ENCODE measurements at places on chromosomes 12 and 14.

- no peak for DNase-seq
Observed at GRCh38 chr12:64808110-64808509, 16.3 kb upstream of the TBC1D30 start.

DNA sequence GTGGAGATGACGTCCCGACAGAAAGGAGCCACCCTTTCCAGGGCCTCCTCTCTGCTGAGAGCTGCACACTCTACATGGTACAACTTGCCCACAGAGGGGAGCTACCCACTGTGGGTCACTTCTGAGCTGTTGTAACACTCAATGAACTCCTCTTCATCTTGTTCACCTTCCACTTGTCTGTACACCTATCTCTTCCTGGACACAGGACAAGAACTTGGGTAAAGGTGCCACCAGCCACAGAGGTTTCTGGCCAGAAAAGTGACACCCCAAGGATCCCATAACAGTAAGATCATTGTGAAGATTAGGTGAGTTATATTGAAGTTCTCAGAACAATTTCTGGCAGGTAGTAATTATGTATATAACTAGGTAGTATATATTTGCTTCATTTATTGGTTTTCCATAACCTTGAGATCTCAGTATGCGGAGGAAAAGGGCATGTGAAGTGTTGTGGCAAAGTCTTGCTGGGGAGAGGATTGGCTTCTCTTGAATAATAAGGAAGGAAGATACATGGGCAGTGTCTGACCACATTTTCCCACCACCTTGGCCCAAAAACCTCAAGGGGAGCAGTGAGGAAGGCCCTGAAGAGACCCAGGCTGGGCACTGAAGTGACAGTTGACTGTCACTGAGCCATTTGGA lies 34.2 kb downstream of the KRT76 start:
- no peak for DNase-seq

DNA sequence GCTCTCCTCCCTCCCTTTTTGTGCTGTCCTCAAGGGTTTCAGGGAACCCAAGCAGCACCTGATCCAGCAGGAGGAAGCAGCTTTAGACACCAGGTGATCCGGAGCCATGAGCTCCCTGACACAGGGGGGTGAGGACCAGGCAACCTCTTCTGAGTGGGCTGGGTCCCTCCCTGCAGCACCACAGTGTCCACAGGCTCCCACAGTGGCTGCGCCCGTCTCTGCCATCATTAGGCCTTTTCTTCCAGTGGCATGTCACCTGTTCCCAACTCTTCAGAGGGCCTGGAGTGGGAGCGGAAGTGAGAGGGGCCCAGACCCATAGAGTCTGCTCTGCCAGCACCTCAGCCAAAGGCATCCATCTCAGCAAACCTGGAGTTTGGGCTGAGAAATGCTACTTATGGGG lies 421 bp upstream of the KRT76 start:
- DNase-seq: no peak

- no peak for DNase-seq
Observed at GRCh38 chr14:91708795-91709194, 23.1 kb downstream of the CATSPERB start.

- no peak for DNase-seq
Observed at GRCh38 chr12:12445165-12445881, 88.4 kb downstream of the BORCS5 start.

All from fibroblast of the aortic adventitia (primary cell).